ENCODE measurements at places on chromosomes 13 and 19.

DNA sequence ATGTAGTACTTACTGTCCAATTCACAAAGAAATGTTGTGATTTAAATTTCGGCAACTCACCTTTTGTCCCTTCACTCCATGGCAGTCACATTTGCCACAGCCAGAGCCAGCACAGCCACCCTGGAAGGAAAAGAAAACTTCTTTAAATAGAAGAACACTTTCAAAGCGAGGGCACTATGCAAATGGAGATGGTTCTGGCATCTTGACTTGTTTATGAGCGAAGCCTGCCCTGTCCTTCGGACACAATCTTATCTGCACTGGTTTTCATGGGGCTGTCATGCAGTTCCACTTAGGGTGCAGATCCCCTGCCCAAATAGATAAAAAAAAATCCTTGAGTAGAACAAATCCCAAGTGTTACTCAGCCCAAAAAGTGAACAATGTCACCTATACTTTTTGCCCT lies 64.3 kb downstream of the COL4A1 start:
- no peak for DNase-seq

- DNase-seq: no peak
Measured at GRCh38 chr13:65336916-65337315, 1893.2 kb downstream of the PCDH9 start.

DNA sequence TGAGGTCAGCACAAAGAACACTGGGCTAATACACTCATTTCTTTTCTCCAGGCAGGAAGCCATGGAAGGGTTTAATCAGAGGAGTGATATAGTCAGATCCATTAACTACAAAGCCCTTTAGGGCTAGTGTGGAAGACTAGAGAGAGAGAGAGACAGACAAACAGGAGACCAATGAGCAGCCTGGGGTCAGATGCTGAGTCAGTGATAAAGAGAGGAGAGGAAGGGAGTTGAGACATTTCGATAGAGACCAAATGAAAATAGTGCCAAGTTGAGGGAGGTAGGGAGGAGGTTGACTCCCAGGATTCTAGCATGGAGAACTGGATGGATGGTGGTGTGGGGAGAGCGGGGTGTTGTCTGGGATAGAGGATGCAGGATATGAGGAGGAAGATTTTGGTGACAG lies 18.2 kb downstream of the ZNF473 start:
- DNase-seq: no peak

GRCh38 chr13:51266642-51267041 lies 44.4 kb downstream of the FAM124A start:
- no peak for DNase-seq

DNA sequence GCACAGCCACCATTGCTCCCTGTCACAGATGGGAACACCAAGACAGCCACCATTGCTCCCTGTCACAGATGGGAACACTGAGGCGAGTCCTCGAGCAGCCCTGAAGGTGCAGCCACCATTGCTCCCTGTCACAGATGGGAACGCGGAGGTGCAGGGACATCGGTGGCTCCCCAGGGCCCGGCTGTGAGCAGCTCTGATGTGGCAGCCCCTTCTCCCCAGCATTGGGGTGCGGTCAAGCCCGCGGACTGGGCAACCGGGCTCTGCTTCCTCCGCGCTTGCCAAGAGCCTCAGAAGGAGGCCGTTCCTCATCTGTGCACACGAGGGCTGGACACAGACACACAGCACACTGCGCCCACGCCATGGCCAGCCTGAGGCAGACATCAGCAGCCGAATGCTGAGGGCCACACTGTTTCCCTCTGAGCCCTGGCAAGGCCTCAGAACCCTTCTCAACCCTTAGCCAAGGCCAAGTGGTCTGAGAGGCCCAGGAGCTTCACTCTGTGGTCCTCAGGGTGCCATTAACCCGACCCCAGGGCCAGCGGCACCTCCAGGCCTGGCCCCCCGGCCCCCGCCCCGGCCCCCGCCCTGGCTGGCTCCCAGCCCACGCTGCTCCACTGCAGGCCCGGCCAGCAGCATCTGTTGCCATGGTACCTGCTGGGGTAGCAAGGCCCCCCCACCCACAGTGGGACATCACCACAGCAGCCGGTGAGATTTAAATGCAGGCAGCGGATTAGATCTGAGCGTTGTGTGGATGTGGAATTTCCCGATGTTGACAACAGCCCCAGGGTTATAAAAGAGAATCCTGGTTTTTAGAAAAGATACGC lies 18.4 kb downstream of the C2CD4C start:
- DNase-seq: no peak

- no peak for DNase-seq
Measured at GRCh38 chr13:33172911-33173310, 112.6 kb downstream of the STARD13 start.

- DNase-seq: no peak
Measured at GRCh38 chr19:36605877-36606478, 865 bp downstream of the ZNF382 start.

DNA sequence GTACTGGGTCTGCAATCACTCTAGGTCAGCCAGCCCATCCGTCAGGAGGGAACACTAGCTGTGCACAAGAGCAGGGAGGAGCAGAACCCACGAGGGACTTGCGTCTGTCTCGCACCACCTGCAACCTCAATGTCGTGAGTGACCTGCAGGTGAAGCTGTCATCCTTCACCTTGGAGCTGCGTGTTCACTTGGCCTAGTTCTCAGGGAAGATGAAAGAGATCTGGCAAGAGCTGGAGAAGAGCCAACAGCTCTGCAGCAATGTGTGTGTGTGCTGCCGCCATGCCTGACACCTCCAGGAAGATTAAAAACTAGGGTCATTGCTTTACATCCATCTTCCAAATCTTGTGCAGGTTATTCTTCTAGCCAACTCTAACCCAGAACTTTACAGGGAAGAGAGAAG lies 117.6 kb upstream of the MRI1 start:
- no peak for DNase-seq

- no peak for DNase-seq
Measured at GRCh38 chr13:24185591-24186232, 25.2 kb downstream of the SPATA13 start.

GRCh38 chr19:10690341-10690781 lies 10.9 kb upstream of the QTRT1 start:
- DNase-seq: no peak

GRCh38 chr19:19866611-19867248 lies 1.0 kb downstream of the ZNF253 start:
- DNase-seq: peak; percentile 26

GRCh38 chr19:19075126-19075525 lies 11.3 kb downstream of the SLC25A42 start:
- no peak for DNase-seq

- DNase-seq: no peak
Measured at GRCh38 chr13:111629926-111630325, 309.5 kb downstream of the TEX29 start.

DNA sequence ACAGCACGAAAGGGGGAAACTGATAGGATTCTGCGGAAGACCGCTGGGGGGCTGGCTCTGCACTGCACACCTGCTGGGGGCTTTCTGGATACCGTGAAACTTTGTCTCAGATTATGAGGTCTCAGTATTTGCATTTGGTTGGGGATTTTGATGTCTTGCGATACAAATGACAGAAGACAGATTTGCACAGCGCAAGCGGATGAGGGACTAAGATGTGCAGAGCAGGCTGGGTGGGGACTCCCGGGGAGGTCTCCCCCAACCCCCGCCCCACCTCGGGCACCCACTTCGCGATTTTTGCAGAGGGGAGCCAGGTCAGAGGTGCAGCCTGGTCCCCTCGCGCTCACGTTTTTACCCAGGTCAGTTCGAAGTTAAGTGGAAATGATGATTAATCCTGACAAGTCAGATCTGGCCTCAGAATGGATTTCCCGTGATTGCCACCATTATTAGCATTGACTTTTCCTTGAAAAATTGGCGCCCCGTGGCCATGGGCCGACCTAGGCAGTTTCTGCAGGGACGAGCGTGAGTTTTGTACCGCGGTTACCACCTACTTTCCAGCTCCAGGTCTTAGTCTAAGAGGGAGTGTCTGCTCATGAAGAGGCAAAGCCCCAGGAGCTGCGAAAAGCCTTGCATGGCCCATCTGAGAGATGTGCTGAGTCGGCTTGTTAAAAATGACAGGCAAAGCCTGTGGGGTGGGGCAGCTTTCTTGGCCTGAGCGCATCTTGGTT lies 1.3 kb upstream of the GJB2 start:
- no peak for DNase-seq

Measured in stimulated activated CD4-positive, alpha-beta T cell treated with anti-CD3 and anti-CD28 coated beads, Interleukin-12 subunit alpha, Interleukin-12 subunit beta, amount 100 ng/mL, for 4 hours (primary cell).